ENCODE measurements at places on chromosomes 16 and 17.

DNA sequence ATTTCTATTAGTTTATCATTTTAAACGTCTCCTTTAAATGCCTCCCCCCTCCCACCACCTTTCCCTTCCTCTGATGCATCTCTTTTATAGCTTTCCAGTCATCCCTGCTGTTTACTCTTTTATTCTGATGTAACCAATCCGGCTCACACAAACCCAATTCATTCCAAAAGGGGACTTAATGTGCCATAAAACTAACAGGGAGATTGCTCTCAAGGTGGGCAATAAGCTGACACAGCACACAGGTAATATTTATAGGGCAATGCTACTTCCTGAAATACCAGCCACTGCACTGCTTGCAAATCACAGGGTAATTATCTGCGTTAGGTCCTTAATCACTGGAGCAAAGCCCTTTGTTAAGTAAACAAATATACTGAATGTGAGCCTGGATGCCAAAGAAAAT is 23.3 kb upstream of the CA10 start:
- no peak for DNase-seq

DNA sequence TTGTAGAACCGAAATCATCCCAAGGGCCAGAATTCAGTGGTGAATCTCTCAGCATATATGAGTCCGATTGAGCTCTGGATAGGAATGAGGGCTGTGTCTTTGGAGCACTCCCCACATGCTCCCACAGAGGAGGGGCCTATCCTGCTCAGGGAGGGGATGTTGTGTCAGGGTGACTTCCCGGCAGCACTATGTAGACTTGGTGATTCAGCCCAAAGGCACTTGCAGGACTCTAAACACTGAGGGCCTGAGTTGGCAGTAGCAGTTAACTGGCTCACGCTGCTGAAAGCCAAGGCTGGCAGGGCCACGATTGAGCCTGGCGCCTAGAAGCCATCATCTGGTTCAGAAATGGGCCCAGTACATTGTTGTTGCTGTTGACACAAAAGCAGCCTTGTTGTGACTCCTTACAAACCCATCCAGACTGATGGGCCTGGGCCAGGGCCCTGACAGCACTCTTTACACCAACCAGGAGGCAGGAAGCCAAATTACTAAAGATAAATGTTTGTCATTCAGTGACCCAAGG is 31.9 kb downstream of the NMT1 start:
- peak; percentile 99 for DNase-seq

GRCh38 chr17:49815761-49816281 is 27.3 kb downstream of the KAT7 start:
- DNase-seq = no peak

GRCh38 chr17:10699856-10700255 is 2.5 kb downstream of the ADPRM start:
- DNase-seq = no peak

DNA sequence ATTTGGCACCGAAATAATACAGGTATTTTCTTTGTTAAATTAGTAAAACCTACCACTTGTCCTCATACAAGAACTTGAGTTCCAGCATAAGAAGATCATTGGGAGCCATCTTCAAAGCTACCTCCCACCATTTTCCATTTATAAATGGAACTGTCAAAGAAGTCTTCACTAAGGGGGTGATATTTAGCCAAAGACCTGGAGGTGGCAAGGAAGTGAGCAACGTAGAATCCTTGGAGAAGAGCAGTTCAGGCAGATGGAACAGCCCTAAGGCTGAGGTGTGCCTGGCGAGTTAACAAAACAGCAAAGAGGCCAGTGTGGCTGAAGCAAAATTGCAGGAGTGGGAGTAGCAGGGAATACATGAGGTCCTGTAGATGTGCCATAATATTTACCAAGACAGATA is 1.8 kb downstream of the KCNJ16 start:
- DNase-seq = no peak
